SK-N-DZ (cell line): ENCODE measurements at places on chromosomes 3 and 15.

DNA sequence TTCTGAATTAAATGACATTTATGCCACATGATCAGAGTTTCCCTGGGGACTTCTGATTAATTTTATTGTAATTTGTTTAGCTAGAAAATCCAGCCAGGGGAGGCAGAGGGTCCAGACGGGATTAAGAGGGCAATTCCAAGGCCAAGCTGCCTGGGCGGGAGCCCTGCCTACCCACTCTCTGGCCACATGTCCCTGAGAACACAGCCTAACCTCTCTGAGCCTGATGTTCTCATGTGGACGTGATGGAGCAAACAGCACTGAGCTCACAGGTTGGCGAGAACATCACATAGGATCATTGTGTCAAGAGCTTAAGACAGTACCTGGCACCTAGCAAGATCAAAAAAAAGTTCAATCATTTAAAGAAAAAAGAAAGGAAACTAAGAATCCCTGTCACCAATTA is 1.0 kb downstream of the LRRC2 start:
- no peak for DNase-seq

DNA sequence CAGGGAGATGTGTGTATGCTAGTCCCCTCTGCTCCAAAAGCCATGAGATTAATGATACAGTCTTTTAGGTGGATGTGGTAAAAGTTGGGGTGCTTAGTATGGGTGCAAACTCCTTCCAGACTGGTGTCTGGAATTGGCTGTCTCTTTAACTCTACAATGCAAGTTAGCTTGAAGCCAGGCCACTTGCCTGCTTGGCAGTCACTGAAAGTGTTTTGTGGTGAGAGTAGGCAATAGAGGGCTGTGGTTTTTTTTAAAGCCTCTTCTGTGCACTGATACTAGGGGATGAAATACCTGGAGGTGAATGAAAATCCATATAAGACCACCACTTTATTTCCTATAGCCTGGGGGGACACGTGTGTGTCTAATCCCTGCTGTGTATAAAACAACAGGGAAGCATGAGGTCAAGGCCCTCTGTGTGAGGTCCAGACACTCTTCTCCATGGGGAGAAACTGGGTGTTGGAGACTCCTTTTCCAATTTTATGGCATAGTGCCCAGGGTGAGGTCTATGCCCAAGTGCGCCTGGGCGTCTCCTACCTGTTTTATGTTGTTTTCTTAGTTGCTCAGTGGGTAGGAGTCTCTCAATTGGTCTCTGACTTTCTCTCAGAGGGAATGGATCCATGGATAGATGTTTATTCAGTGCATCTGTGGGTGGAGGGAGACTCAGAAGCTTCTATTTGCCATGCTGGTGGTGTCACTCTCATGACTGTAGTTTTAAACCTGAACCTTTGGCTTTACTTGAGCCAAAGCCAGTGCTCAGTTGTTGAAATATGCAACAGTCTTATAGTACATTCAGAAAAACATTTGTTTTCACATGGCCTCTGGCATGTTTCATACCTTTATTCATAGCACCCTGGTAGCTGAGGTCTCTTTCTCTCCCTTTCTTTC is 327.8 kb upstream of the ATP11B start:
- DNase-seq = no peak

DNA sequence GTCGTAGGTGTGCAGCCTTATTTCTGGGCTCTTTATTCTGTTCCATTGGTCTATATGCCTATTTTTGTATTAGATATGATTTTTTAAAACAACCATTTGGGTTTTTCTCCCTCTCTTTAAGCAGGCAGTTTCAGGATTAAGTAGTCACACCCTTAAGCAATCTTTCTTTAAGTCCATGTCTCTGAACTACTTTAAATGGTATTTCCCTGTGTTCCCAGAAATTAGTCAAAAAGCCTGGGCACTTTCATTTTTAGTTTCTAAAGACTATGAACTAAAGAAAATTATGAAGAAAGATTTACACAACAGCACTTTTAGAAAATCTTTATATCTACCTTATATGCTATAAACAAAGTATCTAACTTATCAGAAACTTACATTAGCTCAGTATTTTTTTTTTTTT is 110.3 kb downstream of the FAIM start:
- DNase-seq = no peak

- no peak for DNase-seq
Observed at GRCh38 chr3:18134386-18135059, 290.6 kb downstream of the SATB1 start.

GRCh38 chr3:135992072-135992471 is 26.5 kb downstream of the PPP2R3A start:
- no peak for DNase-seq

DNA sequence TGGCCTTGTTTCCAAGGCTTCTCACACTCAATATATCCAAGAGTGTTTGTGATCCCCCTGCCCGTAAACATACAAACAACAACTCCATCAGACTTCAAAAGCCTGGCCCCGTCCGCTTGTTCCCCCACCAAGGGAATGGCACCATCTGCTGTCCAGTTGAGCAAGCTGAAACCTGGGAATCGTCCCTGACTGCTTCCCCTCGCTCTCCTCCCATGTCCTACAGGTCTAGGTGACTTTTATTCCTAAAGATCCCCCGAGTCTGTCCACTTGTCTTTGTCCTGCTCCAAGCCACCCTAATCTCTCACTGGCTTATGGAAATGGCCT is 27.9 kb upstream of the FAM174B start:
- peak; percentile 37 for DNase-seq

GRCh38 chr3:23108451-23109057 is 94.6 kb upstream of the UBE2E2 start:
- no peak for DNase-seq

GRCh38 chr15:101120473-101120872 is 131.4 kb downstream of the CHSY1 start:
- DNase-seq = no peak

DNA sequence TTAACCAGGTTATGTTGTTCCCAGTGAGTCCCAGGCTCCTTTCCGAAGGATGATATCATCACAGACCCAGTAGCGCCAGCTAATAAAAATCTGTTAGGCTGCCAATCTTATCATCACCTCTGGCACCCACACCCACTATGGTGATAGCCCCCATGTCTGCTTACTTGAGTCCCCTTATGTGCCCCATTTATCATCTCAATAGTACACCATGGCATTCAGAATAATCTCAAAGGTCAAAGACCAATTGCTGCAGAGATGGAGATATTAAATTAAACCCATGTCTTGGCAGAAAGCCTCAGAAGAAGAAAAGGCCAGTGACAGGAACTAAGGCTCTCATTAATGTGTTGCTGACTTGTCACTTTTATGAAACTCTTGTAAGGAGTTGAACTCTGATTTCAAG is 32.8 kb downstream of the CPNE4 start:
- no peak for DNase-seq

DNA sequence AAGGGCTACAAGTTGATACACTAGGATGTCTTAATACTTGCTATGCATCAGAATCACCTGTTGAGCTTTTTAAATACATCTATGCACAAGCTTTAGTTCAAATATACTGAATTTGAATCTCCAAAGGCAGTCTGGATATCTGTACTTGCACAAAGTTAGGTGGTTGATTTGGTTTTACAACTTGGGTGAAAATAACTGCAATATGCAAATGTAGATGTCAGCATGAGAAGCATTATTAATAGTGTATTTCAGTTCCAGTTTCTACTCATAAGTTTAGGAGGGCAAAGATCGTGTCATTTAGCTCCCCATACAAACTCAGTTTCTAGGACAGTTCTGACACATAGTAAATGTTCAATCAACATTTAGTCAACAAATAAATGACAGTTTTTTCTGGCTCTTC is 25.6 kb downstream of the IQCB1 start:
- DNase-seq = no peak

GRCh38 chr3:124688581-124689454 is 41.4 kb upstream of the UMPS start:
- peak; percentile 72 for DNase-seq

DNA sequence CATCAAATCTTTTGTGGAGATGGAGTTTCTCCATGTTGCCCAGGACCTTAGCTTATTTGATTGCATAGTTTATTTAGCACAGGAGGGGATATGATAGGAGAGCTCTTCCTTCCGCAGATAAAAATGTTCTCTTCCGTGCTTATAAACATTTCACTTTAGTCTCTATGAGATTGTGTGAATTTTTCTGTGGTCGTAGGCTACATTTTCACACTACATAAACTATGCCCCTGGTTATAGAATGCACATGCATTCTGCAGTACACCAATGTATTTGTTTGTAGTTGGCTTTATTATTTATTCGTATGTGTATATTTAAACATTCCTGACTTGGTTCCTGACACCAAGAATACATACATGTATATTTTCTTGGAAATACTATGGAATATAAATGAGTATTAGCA is 139.2 kb downstream of the UBE2E2 start:
- no peak for DNase-seq

- no peak for DNase-seq
Observed at GRCh38 chr15:35481992-35482391, 64.0 kb downstream of the DPH6 start.

DNA sequence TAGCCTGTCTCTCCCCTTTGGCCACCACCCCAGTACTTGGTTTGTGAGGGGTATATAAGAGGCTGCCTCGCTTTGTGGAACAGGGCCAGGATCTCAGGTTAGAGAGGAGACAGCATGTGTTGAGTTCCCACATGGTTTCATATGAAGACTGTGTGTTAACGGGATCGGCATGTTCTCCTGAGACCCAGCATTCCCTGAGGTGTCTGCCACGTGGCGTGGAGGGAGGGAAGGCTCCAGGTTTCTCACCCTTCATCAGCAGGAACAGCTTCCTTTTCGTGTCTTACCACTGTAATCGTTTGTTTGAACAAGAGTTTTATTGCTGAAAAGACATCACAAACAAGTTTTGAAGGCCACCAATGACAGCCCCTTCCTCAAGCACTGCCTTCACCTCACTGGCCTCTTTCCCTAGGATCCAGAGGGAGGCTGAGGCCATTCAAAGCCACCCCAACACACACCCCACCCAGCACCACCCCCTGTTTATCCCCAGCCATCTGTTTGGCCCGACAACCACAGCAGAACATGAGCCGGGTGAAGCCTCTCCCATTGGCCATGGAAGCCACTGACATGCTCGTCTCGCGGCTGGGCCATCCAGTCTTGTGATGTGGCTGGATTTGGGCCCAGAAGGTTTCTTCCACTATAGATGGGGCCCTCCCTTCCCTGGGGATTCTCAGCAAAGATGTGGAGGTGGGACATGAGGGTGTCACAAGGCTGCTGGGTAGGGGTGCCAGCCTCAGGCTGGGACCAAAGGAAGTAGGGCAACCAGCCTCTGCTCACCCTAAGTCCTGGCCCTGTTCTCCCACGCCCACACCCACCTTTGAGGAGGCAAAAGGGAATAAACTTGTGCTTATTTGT is 10.0 kb downstream of the BHLHE40 start:
- DNase-seq = no peak

DNA sequence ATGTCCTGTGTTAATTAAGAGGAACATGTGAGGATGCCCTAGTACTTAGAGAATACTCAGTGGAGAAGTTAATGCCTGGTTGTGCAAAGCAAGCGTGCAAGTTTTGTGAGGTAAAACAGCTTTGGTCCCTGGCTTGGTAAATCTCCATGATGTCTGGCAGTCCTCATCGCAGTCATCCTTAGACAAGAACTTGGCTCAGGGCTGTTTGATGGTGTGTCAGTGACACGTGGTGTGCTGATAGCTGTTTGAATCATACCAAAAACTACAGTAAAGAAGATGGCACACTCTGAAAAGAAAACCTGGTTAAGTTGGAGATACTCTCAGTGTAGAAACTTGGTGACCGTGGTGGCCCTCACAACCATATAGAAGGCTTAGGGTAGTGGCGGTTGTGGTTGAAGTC is 361.7 kb downstream of the FEZF2 start:
- DNase-seq = no peak

DNA sequence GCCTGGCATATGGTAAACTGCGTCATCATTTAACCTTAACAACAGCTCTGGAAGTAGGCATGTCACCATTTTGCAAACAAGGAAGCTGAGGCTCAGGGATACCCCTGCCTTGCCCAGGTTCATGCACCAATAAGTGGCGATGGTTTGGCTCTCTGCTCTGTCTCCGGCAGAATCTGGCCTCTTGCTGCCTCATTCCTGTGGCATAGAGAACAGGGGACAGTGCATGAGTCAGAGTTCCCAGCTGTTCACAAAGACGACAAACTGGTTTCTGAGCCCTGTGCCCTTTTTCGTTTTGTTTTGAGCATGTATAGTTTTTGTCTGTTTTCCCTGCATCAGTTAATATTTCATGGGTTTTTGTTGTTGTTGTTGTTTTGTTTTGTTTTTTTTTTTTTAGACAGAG is 236.8 kb downstream of the OPA1 start:
- DNase-seq = no peak

- DNase-seq = peak; percentile 88
Observed at GRCh38 chr15:22949074-22949547, 31.1 kb downstream of the CYFIP1 start.

- peak; percentile 45 for DNase-seq
Observed at GRCh38 chr3:176935194-176935888, 261.9 kb downstream of the TBL1XR1 start.

- DNase-seq = no peak
Observed at GRCh38 chr3:126715432-126715831, 11.4 kb downstream of the CHCHD6 start.

GRCh38 chr3:10242182-10243065 is 5.8 kb upstream of the TATDN2 start:
- DNase-seq = no peak

DNA sequence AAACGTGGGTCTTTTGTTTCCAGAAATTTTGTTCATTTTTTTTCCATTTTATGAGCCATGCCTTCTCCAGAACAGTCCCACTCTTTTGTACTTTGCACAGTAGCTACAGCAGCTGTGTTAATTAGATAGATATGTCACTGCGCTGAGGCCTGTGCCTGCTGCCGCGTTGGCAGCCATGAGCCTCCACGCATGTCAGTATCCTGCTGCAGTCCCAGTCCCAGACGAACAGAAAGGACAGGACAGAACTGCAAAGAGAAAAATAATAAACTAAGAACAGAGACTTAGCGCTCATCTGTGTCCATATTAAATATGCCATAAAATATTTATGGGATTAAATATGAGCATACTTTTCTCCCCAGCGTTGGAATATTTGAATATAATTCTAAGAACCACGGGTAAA is 442.4 kb upstream of the RARB start:
- DNase-seq = peak; percentile 59

- DNase-seq = no peak
Observed at GRCh38 chr15:36964626-36965025, 135.7 kb downstream of the MEIS2 start.

DNA sequence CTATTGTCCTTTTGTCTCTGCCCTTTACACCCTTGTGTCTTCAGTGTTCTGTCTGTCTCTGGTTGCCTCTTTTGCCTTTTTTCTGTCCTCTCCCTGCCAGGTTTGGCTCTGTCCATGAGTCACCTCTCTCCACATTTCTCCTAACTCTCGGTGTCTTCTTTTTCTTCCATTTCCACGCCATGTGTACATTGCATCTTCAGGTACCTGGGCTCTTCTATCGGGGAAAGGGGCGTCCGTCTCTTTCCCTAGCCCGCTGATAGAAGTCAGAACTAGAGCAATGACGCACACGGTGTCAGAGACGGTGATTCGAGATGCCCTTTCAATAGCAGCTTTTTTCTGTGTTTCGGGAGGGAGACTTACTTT is 641 bp downstream of the OPA1 start:
- peak; percentile 42 for DNase-seq

- no peak for DNase-seq
Observed at GRCh38 chr3:131110087-131110486, 83.4 kb downstream of the NEK11 start.
